ENCODE measurements at places on chromosomes 3 and 15. TPM values are rescaled to one million over a fixed set of nuclear protein-coding genes. Genes with fewer than 3 reads are reported as not detected.

GRCh38 chr15:44094781-44095180 is 100.3 kb downstream of the FRMD5 start:
- peaks cover 3% of the 10 kb centered on the region for H3K4me1 ChIP-seq
- H3K4me3 ChIP-seq = no peak overlapping the region
- peaks cover 53% of the 10 kb centered on the region for H3K27me3 ChIP-seq
- H3K27ac ChIP-seq = no peak overlapping the region
- H3K36me3 ChIP-seq = no peaks in the 10 kb centered on the region

DNA sequence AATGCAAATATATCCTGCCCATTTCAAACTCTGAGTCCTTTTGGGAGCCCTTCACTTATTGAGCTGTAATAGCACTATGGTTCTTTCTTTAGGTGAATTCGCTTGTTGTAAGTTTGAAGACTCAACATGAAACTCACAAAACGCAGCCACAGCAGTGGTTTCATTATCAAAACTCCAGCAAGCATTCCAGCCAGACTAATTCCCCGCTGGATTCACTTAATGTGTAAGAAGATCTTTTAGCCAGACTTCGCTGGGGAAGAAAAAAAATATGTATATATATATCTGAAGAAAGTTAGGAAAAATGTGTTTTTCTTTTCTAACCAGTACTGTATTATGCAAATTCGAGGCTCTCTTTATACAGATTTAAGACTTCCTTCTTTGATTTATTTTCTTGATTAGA is 241.1 kb downstream of the WNT5A start:
- peaks cover 10% of the 10 kb centered on the region for H3K4me1 ChIP-seq
- no peak overlapping the region for H3K4me3 ChIP-seq
- H3K27ac ChIP-seq = no peak overlapping the region
- no peak for DNase-seq
- no peaks in the 10 kb centered on the region for H3K27me3 ChIP-seq

GRCh38 chr3:70620956-70621355 is 308.5 kb upstream of the MDFIC2 start:
- DNase-seq = no peak
- H3K36me3 ChIP-seq = no peaks in the 10 kb centered on the region
- H3K27me3 ChIP-seq = peaks cover 2% of the 10 kb centered on the region
- H3K4me1 ChIP-seq = no peaks in the 10 kb centered on the region
- no peak overlapping the region for H3K4me3 ChIP-seq

The GPR62 gene
- total RNA-seq = 0.18 TPM

GRCh38 chr15:42331235-42331634 is 28.1 kb upstream of the CAPN3 start:
- DNase-seq = no peak
- no peaks in the 10 kb centered on the region for H3K27me3 ChIP-seq
- no peak overlapping the region for H3K27ac ChIP-seq
- no peak overlapping the region for H3K4me3 ChIP-seq
- H3K36me3 ChIP-seq = peaks cover 12% of the 10 kb centered on the region

The PARP3 gene
- 4.3 TPM for total RNA-seq

The MKRN3 gene
- 3.8 TPM for total RNA-seq

- H3K27me3 ChIP-seq = no peaks in the 10 kb centered on the region
- H3K27ac ChIP-seq = no peak overlapping the region
- H3K4me3 ChIP-seq = no peak overlapping the region
- peaks cover 7% of the 10 kb centered on the region for H3K36me3 ChIP-seq
- H3K4me1 ChIP-seq = peaks cover 7% of the 10 kb centered on the region
Observed at GRCh38 chr15:42681119-42681518, 55.8 kb downstream of the CDAN1 start.

DNA sequence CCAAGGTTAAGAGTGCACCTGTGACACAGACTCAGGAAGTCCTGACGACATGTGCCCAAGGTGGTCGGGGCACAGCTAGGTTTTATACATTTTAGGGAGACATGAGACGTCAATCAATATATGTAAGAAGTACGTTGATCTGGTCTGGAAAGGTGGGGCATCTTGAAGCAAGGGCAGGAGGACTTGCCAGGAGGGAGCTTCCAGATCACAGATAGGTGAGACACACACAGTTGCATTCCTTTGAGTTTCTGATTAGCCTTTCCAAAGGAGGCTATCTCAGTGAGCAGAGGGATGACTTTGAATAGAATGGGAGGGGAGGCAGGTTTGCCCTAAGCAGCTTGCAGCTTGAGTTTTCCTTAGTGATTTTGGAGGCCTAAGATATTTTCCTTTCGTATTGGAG is 257.4 kb downstream of the CGGBP1 start:
- peak overlapping the region; percentile 48 for H3K27ac ChIP-seq
- H3K4me1 ChIP-seq = no peaks in the 10 kb centered on the region
- H3K36me3 ChIP-seq = no peaks in the 10 kb centered on the region

The CCPG1 gene
- 15.0 TPM for total RNA-seq

GRCh38 chr15:51203797-51204196 is 109.1 kb upstream of the TNFAIP8L3 start:
- H3K27me3 ChIP-seq = peaks cover 2% of the 10 kb centered on the region
- H3K27ac ChIP-seq = no peak overlapping the region
- H3K36me3 ChIP-seq = no peaks in the 10 kb centered on the region
- no peaks in the 10 kb centered on the region for H3K4me1 ChIP-seq
- no peak for DNase-seq

The GATM gene
- total RNA-seq = 10.7 TPM

GRCh38 chr3:28816017-28816416 is 464.9 kb upstream of the RBMS3 start:
- no peak overlapping the region for H3K4me3 ChIP-seq
- no peaks in the 10 kb centered on the region for H3K27me3 ChIP-seq
- H3K27ac ChIP-seq = no peak overlapping the region
- DNase-seq = no peak

- H3K36me3 ChIP-seq = peaks cover 10% of the 10 kb centered on the region
- no peaks in the 10 kb centered on the region for H3K4me1 ChIP-seq
- no peak overlapping the region for H3K4me3 ChIP-seq
- no peak overlapping the region for H3K27ac ChIP-seq
- no peaks in the 10 kb centered on the region for H3K27me3 ChIP-seq
Observed at GRCh38 chr15:71758711-71759110, 51.6 kb upstream of the NR2E3 start.

DNA sequence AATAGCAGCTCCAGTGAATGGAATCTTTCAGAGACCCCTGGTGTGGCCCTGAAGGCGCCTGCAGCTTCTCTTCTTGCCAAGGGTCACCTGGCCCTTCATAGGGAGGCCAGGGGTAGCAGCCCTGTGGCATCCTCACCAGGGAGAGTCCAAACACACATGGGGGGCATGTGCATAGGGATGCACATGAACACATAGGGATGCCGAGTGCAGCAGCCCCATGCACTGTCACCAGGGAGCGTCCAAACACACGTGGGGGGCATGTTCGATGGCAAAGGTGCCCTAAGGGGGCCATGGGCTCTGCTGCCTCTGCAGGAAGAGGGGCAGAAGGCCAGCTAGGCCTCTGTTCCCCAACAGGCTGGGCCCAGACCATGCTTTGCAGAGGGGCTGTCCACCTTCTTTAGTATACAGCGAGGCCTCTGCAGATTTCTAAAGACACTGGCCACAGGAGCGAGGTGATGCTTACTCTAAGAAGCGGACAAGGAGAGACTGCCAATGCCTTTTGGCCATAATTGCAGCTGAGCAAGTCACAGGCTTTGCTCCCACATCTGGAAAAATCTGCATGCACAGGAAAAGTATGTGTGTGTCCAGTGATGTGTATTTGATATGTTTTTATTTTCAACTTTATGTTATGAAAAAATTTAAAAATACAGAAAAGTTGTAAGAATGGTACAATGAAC is 21.0 kb downstream of the ANAPC13 start:
- no peaks in the 10 kb centered on the region for H3K36me3 ChIP-seq
- H3K27ac ChIP-seq = peak overlapping the region; percentile 7
- H3K4me1 ChIP-seq = peaks cover 30% of the 10 kb centered on the region
- no peaks in the 10 kb centered on the region for H3K27me3 ChIP-seq
- H3K4me3 ChIP-seq = no peak overlapping the region
- DNase-seq = no peak

DNA sequence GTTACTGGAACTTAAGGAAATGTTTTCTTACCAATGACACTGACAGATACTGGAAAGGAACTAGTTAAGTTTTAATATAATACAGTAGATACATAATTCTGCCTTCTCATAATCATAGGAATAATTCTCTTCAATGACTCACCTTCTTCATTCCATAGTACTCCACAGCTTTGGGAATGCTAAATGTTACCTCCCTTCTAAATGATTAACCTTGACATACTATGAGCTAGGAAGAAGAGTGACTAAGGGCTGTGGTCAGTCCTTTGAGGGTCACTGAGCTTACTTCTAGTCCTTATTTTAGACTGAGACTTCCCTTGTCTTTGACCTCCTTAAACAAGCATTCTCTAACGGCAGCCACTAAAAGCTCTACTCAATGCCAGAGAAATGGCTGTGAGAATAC is 69.6 kb upstream of the PPIB start:
- H3K36me3 ChIP-seq = peaks cover 4% of the 10 kb centered on the region
- no peaks in the 10 kb centered on the region for H3K27me3 ChIP-seq
- peaks cover under 1% of the 10 kb centered on the region for H3K4me1 ChIP-seq
- H3K27ac ChIP-seq = no peak overlapping the region
- no peak overlapping the region for H3K4me3 ChIP-seq
- no peak for DNase-seq

DNA sequence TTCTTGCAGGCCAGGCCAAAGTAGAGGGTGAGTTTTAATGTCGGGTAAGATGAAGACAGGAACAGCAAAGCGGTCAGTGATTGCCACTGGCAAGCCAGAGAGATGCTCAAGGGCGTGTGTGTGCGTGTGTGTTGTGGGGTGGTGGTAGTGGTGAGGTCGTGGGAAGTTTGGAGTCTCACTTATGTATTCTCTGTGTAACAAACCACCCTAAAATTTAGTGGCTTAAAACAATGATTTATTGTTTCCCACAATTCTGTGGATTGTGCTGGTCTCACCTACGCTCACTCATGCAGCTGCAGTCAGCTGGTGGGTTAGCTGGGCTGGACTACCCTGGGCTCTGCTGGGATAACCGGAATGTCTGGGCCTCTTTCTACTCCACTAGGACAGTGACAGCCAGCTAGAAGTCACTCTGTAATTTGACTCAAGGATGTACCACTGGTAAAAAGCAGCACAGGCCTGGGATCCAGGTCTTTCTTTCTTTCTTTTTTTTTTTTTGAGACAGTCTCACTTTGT is 50.9 kb upstream of the BHLHE40 start:
- no peak for DNase-seq
- H3K36me3 ChIP-seq = no peaks in the 10 kb centered on the region
- no peaks in the 10 kb centered on the region for H3K27me3 ChIP-seq
- no peaks in the 10 kb centered on the region for H3K4me1 ChIP-seq

- H3K36me3 ChIP-seq = no peaks in the 10 kb centered on the region
- no peak overlapping the region for H3K4me3 ChIP-seq
- H3K4me1 ChIP-seq = peaks cover 6% of the 10 kb centered on the region
Observed at GRCh38 chr3:108493862-108494261, 16.5 kb downstream of the MYH15 start.

The TAMM41 gene
- 24.5 TPM for total RNA-seq

DNA sequence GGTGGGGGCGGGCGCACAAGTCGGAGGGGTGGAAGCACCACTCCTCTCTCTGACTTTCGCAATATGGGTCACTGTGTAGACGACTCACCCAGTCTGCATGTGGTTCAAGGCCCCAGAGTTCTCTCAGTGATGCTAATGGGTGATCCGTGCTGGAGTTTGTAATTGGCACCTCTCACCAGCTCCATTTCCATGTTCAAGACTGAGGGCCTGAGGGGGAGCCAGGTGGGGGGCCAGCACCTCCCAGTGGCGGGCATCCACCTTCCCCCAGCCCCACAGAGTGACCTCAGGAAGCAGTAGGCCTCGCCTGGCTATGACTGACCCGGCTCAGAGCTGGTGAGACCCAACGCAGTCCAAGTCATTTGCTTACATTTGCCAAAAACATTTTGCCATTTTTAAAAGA is 230.0 kb upstream of the ST8SIA2 start:
- no peak overlapping the region for H3K4me3 ChIP-seq
- peaks cover 36% of the 10 kb centered on the region for H3K4me1 ChIP-seq
- no peak overlapping the region for H3K27ac ChIP-seq
- no peaks in the 10 kb centered on the region for H3K27me3 ChIP-seq
- H3K36me3 ChIP-seq = no peaks in the 10 kb centered on the region

All from neural crest cell (in vitro differentiated cells).